Adrenal gland (tissue), 19 donors: ENCODE measurements at places on chromosomes 6 and 20.
A peak's percentile ranks its signal among the peaks of the same experiment; 100 is the strongest.

DNA sequence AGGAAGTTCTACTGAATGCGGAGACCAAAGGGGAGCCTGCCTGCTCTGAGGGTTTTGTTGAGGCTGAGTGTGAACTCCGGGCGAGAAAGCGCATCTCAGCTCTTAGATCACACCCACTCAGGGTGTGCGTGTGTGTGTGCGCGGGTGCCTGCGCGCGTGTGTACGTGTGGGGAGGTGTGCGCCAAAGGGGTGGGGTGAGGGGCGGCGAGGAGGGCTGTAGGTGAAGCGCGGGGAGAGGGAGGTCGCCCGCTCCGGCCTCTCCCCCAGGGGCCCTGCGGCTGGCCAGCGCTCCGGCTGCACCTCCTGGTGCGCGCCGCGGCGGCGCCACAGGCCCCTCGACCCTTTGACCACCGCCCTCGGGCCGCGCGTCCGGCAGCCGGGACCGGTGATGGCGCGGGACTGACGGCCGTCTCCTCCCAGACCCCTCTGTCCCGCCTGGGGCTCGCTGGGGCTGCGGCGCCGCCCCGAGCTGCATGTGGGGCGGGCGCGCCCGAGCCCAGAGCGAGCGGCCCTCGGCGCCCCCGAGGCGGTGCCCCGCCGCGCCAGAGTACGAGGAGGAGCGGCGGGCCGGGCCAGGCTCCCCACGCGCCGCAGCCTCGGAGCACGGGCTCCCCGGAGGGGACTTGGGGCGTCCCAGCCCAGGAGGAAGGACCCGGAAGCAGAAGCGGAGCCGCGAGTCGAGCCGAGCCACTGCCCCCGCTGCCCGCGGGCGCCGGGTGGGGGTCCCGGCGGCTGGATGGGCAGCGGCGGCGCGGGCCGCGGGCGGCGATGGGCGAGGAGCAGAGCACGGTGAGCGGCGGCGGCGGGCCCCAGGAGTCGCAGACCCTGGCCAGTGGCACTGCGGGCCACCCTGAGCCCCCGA is at the start of gene RNF217:
Gene RNF217, plus strand, starts transcription at position 661 of the 862 bp plus-strand sequence. Its CDS starts 108 bp downstream, at position 769.
- no peaks in the 10 kb centered on the region for H3K36me3 ChIP-seq
- peaks cover 33% of the 10 kb centered on the region for H3K4me1 ChIP-seq
- H3K27me3 ChIP-seq, result no peaks in the 10 kb centered on the region
- H3K27ac ChIP-seq, result peak within 1 kb of the TSS; percentile 92
- peak within 1 kb of the TSS; percentile 48 for H3K4me3 ChIP-seq

GRCh38 chr6:134230087-134230700 is 87.7 kb downstream of the SGK1 start:
- no peaks in the 10 kb centered on the region for H3K4me1 ChIP-seq
- no peak overlapping the region for H3K27ac ChIP-seq
- DNase-seq, result peak; percentile 23
- H3K27me3 ChIP-seq, result no peaks in the 10 kb centered on the region
- no peaks in the 10 kb centered on the region for H3K36me3 ChIP-seq
- H3K4me3 ChIP-seq, result no peak overlapping the region

GRCh38 chr6:146253691-146254090 is 224.8 kb downstream of the GRM1 start:
- no peaks in the 10 kb centered on the region for H3K4me1 ChIP-seq
- no peaks in the 10 kb centered on the region for H3K27me3 ChIP-seq
- H3K27ac ChIP-seq, result no peak overlapping the region
- no peaks in the 10 kb centered on the region for H3K36me3 ChIP-seq
- DNase-seq, result no peak

GRCh38 chr6:12457094-12457493 is 166.9 kb downstream of the EDN1 start:
- H3K4me1 ChIP-seq, result no peaks in the 10 kb centered on the region
- H3K36me3 ChIP-seq, result no peaks in the 10 kb centered on the region
- DNase-seq, result no peak
- H3K4me3 ChIP-seq, result no peak overlapping the region
- H3K27ac ChIP-seq, result no peak overlapping the region
- no peaks in the 10 kb centered on the region for H3K27me3 ChIP-seq

- no peak overlapping the region for H3K4me3 ChIP-seq
- no peaks in the 10 kb centered on the region for H3K27me3 ChIP-seq
- H3K27ac ChIP-seq, result no peak overlapping the region
- no peaks in the 10 kb centered on the region for H3K36me3 ChIP-seq
- DNase-seq, result no peak
- no peaks in the 10 kb centered on the region for H3K4me1 ChIP-seq
These were observed 853.6 kb downstream of the C6orf118 start for GRCh38 chr6:164455835-164456234.

- H3K27ac ChIP-seq, result no peak overlapping the region
- no peaks in the 10 kb centered on the region for H3K4me1 ChIP-seq
- DNase-seq, result no peak
- no peak overlapping the region for H3K4me3 ChIP-seq
- no peaks in the 10 kb centered on the region for H3K36me3 ChIP-seq
These were observed 184.1 kb downstream of the MTFR2 start for GRCh38 chr6:136066005-136066404.

DNA sequence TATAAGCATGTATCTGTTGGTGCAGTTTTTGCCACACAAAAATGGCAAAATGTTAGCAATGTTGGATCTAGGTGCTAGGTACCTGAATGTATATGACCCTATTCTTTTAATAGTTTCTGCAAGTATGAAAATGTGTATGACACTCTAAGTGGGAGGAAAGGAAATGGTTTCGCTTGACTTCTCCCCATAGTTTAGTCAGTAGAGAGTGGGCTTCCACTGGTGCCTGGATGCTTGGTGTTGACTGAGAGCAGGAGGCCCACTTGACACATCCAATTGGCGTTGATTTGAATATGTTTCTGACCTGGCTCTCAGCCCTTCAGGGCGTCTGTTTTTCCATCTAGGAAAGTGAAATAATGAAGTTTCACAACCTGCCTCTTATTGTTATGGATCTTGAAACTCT is 41.8 kb upstream of the GABRR1 start:
- DNase-seq, result no peak
- H3K4me3 ChIP-seq, result no peak overlapping the region
- no peaks in the 10 kb centered on the region for H3K4me1 ChIP-seq
- H3K27me3 ChIP-seq, result no peaks in the 10 kb centered on the region
- no peaks in the 10 kb centered on the region for H3K36me3 ChIP-seq

- H3K27ac ChIP-seq, result peak overlapping the region; percentile 17
- no peak overlapping the region for H3K4me3 ChIP-seq
- no peak for DNase-seq
- H3K36me3 ChIP-seq, result no peaks in the 10 kb centered on the region
These were observed 40.9 kb downstream of the CDH22 start for GRCh38 chr20:46267108-46268105.

DNA sequence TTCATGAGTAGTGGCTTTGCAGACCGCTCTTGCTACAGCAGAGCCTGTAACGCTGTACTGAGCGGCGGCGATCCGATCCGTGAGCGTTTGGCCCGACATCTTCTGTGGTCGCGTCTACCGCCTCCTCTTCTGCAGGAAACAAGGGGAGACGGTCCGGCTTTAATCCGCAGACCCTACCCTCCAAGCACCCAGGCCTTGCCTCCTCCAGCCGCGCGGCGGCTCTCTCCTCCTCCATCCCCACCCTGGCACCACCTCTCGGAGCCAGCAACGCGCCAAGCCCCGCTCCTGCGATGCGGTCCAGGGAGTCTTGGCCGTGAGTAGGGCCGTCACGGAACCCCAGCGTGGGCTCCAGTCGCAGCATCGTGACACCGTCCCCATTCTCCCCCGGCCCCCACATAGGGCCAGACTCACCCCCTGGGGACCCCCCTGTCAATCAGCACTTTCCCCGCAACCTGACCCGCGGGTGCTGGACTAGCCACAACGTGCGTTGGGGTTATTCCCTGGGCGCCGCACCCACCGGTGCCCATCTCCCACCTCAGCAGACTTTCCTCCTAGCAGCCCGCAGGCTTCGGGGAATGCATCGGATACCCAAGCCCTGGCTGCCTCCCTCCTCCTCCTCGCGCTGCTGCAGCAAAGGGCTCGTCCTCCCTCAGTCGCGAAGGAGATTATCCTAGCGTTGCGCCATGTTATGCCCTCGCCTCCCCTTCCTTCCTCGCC is 914 bp downstream of the SNAP91 start:
- peak overlapping the region; percentile 67 for H3K27ac ChIP-seq
- peaks cover 26% of the 10 kb centered on the region for H3K27me3 ChIP-seq
- H3K36me3 ChIP-seq, result no peaks in the 10 kb centered on the region
- no peak overlapping the region for H3K4me3 ChIP-seq
- peak; percentile 57 for DNase-seq

DNA sequence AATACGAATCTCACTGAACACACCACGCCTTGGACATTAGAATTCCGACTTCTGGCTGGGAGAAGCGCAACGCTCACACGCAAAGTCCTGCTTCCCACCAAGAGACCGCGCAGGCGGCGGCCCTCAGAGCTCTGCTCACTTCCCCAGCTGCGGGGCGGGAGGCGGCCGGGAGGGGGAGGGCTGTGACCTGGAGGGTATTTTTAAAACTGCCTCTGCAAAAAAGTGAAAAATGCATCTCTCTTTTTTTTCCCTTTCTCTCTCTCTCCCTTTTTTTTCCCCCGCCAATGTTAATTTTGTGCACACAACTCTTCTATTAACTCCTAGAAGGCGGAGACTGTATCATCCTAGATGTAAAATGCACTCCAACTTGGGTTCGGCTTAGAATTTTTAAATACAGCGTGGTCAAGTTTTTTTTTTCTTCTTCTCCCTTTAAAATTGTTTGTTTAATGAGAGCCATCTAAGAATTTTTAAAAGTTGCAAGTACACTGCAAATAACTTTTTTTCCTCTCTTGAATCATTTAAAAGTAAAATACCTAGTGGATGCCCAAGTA is 66.4 kb downstream of the STX11 start:
- H3K36me3 ChIP-seq, result no peaks in the 10 kb centered on the region
- peak overlapping the region; percentile 93 for H3K27ac ChIP-seq
- no peak overlapping the region for H3K4me3 ChIP-seq
- DNase-seq, result no peak
- no peaks in the 10 kb centered on the region for H3K27me3 ChIP-seq
- peaks cover 5% of the 10 kb centered on the region for H3K4me1 ChIP-seq

DNA sequence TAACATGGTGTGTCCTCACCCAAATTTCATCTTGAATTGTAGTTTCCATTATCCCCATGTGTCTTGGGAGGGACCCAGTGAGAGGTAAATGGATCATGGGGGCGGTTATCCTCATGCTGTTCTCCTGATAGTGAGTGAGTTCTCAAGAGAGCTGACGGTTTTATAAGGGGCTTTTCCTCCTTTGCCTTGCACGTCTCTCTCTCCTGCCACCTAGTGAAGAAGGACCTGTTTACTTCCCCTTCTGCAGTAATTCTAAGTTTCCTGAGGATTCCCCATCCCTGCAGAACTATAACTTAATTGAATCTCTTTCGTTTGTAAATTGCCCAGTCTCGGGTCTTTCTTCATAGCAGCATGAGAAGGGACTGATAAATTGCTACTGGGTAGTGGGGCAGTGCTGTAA is 789.3 kb downstream of the FRK start:
- DNase-seq, result no peak
- no peak overlapping the region for H3K4me3 ChIP-seq
- no peaks in the 10 kb centered on the region for H3K4me1 ChIP-seq
- H3K36me3 ChIP-seq, result no peaks in the 10 kb centered on the region
- H3K27me3 ChIP-seq, result no peaks in the 10 kb centered on the region
- no peak overlapping the region for H3K27ac ChIP-seq

- H3K27ac ChIP-seq, result no peak overlapping the region
- DNase-seq, result no peak
- no peaks in the 10 kb centered on the region for H3K27me3 ChIP-seq
- no peak overlapping the region for H3K4me3 ChIP-seq
- H3K4me1 ChIP-seq, result peaks cover 34% of the 10 kb centered on the region
These were observed 94.2 kb downstream of the UTRN start for GRCh38 chr6:144379356-144379755.

GRCh38 chr20:51495291-51495690 is 47.2 kb downstream of the NFATC2 start:
- H3K4me3 ChIP-seq, result no peak overlapping the region
- no peak for DNase-seq
- no peak overlapping the region for H3K27ac ChIP-seq
- H3K27me3 ChIP-seq, result no peaks in the 10 kb centered on the region
- peaks cover 6% of the 10 kb centered on the region for H3K4me1 ChIP-seq
- H3K36me3 ChIP-seq, result no peaks in the 10 kb centered on the region

DNA sequence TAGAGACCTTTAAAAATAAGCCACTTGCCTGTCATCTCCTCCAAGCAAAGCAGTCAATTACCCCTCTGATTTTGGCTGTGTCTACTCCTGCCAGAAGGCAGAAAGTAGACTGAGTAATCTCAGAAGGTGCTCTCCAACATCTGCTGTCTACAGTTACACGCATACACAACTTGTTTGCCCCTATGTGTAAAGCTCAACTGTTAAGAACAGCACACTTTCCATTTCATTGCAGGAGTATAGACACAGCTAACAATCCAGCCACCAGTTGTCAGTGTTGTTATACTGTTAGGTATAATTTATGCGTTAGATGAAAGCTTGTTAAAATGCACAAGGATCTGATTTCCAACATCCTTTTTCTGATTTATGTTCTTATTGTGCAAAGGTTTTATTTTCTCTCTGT is 88.2 kb downstream of the SAMD3 start:
- no peaks in the 10 kb centered on the region for H3K27me3 ChIP-seq
- no peak overlapping the region for H3K4me3 ChIP-seq
- no peaks in the 10 kb centered on the region for H3K4me1 ChIP-seq
- no peaks in the 10 kb centered on the region for H3K36me3 ChIP-seq
- H3K27ac ChIP-seq, result no peak overlapping the region

GRCh38 chr6:157229132-157229618 is 94.1 kb downstream of the TMEM242 start:
- DNase-seq, result peak; percentile 8
- H3K4me3 ChIP-seq, result no peak overlapping the region
- H3K27me3 ChIP-seq, result no peaks in the 10 kb centered on the region
- H3K36me3 ChIP-seq, result no peaks in the 10 kb centered on the region
- peaks cover 20% of the 10 kb centered on the region for H3K4me1 ChIP-seq

DNA sequence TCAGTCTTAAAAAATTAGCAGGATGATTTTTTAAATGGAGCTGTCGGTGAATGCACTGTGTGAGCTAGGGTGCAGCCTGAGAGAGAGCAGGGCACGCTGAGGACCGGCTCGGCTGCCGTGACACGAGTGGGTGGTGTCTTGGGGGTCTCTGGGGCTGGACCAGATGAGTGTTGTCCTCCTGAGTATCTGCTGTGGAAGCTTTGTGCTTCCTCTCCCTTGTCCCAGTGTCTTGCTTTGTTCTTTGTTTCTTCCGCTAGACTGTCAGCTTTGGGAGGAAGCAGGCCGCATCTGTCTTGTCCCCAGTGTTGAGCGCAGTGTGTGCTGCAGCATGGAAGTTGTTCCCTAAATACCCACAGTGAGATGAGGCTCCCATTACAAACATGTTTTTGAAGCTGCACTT is 89.4 kb downstream of the RTN4IP1 start:
- no peak overlapping the region for H3K27ac ChIP-seq
- H3K4me3 ChIP-seq, result no peak overlapping the region
- H3K4me1 ChIP-seq, result no peaks in the 10 kb centered on the region

- no peak overlapping the region for H3K27ac ChIP-seq
- no peaks in the 10 kb centered on the region for H3K27me3 ChIP-seq
- H3K4me1 ChIP-seq, result no peaks in the 10 kb centered on the region
- H3K4me3 ChIP-seq, result no peak overlapping the region
These were observed 24.9 kb downstream of the EPHA7 start for GRCh38 chr6:93394471-93394870.

DNA sequence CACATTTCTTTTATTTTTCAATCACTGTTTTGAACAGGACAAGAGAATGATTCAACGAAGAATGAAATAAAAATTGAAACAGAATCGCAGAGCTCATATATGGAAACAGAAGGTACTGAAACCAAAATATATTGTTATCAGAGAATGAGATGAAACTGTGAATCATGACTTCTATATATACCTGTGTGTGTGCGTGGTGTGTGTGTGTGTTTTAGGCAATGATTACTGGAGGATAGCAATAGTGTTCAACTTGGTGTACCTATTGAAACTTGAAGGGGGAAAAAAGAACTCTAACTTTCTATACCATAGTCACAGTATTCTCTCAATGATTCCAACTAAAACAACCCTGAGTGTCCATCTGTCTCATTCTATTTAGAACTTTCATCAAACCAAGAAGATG is 586.6 kb downstream of the KIF16B start:
- no peak overlapping the region for H3K27ac ChIP-seq
- H3K4me1 ChIP-seq, result no peaks in the 10 kb centered on the region
- no peaks in the 10 kb centered on the region for H3K27me3 ChIP-seq
- H3K36me3 ChIP-seq, result no peaks in the 10 kb centered on the region
